Pons (tissue), 1 donor: ENCODE measurements at places on chromosomes 2 and 18.

- no peak for DNase-seq
These were observed 16.3 kb downstream of the SLC19A3 start for GRCh38 chr2:227701556-227701955.

DNA sequence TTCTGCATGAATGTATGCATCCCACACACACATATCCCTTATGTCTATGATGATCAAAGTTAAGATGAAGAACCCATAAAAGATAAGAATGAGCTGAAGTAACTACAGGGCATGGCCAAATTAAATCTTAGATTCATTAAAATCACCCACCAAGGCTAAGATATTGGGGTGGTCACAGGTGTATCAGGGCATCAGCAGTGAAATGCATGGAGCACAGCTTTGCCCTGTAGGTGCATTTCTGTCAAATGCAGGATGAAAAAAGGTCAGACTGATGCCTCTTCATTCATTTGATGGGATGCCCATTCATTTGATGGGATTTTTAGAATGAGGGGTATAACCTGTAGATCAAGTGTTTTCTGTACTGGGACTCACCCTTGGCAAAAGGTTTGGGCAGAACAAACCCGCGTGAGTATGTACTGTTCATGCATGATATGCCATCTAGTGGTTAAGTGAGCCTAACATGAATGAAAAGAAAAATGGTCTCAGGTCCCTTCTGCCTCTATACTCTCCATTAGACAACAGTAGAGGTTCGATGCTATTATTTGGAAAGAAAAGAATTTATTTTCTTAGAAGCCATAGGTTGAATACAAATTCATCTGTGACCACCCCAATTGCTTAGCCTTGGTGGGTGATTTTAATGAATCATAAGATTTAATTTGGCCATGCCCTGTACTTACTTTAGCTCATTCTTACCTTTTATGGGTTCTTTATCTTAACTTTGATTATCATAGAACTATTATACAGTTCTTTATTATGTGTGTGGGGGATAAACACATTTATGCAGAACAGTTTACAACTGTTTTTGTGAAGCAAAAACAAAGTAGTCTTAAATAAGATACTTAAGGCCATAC is 43.2 kb upstream of the NOSTRIN start:
- DNase-seq, result peak; percentile 66

- no peak for DNase-seq
These were observed 46.8 kb downstream of the COMMD1 start for GRCh38 chr2:61952288-61952687.

DNA sequence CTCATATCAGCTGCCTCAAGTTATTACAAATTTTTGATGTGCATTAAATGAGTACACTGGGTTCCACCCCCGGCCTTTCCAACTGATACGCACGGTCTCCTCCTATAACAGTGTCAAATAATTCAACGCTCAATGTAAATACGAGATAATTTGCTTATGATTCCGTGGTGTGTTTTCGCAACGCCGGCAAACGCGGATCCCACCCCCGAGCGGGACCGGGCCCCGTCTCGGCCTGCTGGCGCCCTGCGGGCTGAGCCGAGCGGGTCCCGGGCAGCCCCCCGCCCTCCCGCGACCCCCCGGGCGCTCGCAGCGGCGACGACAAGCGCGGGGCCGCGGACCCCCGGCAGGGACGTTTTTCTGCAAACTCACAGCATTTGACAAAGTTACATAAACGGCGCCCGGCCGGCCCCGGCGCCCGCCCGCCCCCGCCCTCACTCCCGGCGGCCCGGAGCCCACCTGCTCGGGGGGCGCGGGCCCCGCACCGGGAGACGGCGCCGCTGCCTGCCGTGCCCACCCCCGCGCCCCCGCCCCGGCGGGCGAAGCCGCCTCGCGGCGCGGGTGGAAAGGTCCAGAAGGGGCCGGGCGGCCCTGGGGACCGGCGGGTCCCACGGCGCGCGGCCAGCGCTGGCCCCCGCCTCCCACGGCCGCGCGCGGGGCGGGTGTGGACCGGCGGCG is 762 bp downstream of the HDAC4 start:
- no peak for DNase-seq

DNA sequence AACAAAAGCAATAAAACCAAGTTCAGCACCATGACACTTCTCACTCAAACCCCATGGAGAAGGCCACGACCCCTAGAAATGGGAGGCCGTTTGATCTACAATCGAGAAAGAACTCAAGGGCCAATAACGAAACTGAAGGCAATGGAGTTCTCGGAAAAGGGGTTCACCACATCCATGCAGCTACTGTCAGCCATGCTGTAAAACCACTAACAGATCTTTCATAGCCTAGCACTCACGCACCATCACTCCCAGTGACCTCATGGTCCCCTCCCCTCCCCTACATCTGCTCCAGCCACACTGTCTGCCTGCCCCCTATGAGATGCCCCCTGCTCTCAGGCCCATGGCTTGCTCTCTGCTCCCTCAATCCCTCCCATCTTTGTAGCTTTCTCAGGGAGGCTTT is 135.3 kb downstream of the TMEM163 start:
- DNase-seq, result no peak

DNA sequence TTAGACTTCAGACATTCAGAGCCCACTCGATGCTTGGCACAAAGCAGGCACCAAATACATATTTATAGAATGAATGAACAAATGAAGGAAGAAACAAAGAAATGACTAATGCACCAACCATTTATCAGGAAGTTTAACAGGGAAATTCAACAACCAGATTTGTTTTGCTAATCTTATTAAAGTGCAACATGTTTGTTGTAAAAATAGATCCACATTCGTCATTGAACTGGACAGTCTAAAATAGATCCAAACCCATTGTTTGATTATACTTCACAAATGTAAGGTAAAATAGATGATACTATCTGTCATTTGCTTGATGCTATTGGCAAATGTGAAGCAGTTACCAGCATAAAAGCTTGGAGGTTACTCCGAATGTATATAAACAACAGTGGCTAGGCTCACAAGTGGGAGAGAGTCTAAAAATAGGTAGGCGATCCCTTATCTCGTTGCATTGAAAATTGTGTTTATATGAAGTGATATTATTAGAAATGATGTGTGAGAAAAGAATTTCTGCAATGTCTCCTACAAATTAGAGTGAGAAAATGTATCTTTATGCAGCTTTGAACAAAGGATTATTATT is 246.2 kb downstream of the NEDD4L start:
- no peak for DNase-seq

GRCh38 chr2:46548521-46549144 is 69.3 kb downstream of the TMEM247 start:
- DNase-seq, result no peak

GRCh38 chr2:221943076-221943810 is 355.6 kb downstream of the PAX3 start:
- DNase-seq, result peak; percentile 33

DNA sequence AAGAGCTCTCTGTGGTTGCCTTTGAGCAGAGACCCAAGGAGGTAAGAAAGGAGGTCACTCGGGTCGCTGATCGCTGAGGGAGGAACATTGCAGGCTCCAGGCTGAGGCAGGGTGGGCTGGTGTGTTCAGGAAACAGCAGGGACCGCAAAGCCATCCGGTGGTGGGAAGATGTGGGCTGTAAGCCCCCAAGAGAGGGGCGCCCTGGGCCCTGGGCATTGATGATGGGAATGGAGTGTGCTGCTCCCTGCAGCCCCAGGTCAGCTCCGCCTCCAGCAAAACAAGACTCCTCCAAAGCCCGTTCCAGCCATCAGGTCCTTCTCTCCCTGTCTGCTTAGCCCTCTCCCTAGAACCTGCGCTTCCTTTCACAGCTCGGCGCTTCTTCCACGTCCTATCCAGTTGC is 229.7 kb downstream of the KLHL29 start:
- no peak for DNase-seq

GRCh38 chr18:24402209-24402785 is 4.7 kb upstream of the OSBPL1A start:
- DNase-seq, result peak; percentile 14

DNA sequence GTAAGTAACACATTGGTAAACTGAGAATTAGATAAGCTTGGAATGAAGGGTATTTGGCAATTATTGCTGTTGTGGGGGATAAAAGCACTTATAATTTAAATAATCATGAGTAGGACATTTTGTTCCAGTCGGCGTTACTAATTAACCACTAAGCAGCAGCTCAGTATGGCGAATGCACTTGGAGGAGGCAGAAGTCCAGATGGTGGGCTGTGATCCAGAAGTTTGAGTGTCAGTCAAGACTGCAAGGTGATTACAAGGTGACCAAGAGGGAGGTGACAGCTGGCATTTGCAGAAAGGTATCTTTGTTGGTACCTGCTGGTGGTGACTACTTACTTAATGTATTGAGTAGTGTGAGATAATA is 643.6 kb upstream of the FAM98A start:
- peak; percentile 7 for DNase-seq

- no peak for DNase-seq
These were observed 66.6 kb upstream of the ODC1 start for GRCh38 chr2:10514743-10515142.

GRCh38 chr18:227902-228301 is 39.9 kb downstream of the THOC1 start:
- DNase-seq, result no peak

DNA sequence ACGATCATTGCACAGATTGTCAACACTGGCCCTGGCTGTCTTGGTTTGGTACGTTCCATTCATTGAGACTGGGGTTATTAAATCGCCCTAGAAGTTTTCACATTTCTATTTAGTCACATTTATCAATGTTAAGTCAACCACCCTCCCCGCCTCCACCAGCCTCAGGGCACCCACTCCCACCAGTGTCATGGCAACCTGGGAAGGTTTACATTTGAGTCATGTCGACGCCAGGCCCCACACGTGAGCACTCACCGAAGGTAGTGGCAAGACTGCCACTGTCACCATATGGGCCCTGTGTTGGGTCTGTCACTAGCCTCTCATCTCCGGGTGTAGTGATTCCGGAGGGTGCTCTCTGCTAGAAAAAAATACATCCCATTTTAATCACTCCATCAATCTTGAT is 194.2 kb downstream of the TWIST2 start:
- DNase-seq, result no peak

- no peak for DNase-seq
These were observed 176.3 kb downstream of the TNS1 start for GRCh38 chr2:217826520-217826919.

- DNase-seq, result no peak
These were observed 167.9 kb downstream of the MGAT5 start for GRCh38 chr2:134421556-134422328.

- peak; percentile 15 for DNase-seq
These were observed 119.4 kb upstream of the CTDP1 start for GRCh38 chr18:79560042-79560860.

DNA sequence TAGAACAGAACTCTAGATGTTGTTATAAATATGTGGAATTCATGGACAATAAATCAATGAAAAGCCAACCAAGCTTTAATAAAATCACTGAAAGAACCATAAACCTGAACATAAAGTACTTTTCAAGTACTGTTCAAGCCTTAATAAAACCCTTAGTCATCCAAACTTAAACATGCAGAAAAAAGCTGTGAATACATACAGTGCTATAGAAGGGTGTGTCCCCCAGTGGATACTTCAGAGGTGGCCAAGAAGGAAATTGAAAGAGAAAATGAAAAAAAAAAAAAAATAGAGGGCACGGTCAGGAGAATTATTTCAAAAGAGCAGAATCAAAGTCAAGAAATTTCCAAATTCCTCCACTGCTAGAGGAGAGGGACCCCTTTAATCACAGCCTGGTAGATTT is 141.1 kb downstream of the SP100 start:
- no peak for DNase-seq
